Stimulated activated CD4-positive, alpha-beta T cell treated with anti-CD3 and anti-CD28 coated beads, Interleukin-4, amount 100 ng/mL, for 1 hour (primary cell): ENCODE measurements at places on chromosomes 5 and 9.

DNA sequence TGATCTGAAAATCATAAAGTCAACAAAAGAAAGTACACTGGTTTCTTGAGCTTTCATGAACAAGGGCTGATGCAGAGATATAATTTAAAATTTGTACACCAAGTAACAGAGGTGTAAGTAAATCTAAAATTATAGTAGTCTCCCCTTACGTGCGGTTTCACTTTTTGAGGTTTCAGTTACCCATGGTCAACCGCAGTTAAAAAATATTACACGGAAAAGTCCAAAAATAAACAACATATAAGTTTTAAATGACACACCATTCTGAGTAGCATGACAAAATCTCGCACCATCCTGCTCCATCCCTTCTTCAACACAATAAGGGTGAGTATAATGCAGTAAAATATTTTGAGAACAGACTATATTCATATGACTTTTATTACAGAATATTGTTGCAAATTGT lies 54.4 kb downstream of the AUH start:
- DNase-seq = no peak

GRCh38 chr5:72463449-72464052 lies 43.7 kb downstream of the ZNF366 start:
- no peak for DNase-seq

GRCh38 chr5:33684496-33685159 lies 207.2 kb downstream of the ADAMTS12 start:
- no peak for DNase-seq

- DNase-seq = no peak
Measured at GRCh38 chr9:86859056-86859455, 88.2 kb downstream of the GAS1 start.

- no peak for DNase-seq
Measured at GRCh38 chr5:157548513-157549282, 26.9 kb downstream of the ADAM19 start.

- DNase-seq = no peak
Measured at GRCh38 chr9:28031521-28032267, 458.4 kb upstream of the C9orf72 start.

DNA sequence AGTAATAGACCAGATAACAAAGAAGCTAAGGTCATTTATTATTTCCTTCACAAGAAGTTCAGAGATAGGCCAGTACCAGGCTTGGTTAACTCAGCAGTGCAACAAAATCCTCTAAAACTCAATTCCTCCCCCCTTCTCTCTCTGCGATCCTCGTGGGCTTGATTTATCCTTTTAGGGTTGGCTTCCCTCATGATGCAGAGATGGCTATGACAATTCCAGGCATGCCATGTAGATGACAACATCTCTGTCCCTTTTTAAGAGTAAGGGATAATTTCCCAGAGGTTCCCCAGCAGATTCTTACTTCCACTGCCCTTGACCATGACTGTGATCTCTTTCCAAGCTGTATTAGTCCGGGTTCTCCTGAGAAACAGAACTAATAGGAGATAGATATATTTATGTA lies 28.7 kb upstream of the DAP start:
- DNase-seq = no peak

DNA sequence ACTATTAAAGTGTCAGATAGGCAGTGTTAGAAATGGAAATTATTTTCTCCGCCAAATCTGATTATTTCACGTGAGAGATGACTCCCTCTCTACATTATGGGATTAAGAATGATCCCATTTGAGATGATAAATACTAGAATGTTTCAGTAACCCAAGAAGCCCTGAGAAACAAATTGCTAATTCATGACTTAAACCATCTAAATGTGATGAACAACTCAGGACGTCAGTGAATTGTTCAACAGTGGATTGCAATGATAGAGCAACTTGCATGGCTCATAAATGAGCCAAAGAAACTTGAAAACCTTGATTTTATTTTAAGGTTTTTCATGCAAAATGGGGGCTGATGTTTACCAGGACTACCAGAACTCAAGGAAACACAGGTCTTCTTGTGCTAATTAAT lies 350.5 kb upstream of the WWC1 start:
- no peak for DNase-seq

- DNase-seq = no peak
Measured at GRCh38 chr5:159451197-159452052, 121.1 kb upstream of the IL12B start.

DNA sequence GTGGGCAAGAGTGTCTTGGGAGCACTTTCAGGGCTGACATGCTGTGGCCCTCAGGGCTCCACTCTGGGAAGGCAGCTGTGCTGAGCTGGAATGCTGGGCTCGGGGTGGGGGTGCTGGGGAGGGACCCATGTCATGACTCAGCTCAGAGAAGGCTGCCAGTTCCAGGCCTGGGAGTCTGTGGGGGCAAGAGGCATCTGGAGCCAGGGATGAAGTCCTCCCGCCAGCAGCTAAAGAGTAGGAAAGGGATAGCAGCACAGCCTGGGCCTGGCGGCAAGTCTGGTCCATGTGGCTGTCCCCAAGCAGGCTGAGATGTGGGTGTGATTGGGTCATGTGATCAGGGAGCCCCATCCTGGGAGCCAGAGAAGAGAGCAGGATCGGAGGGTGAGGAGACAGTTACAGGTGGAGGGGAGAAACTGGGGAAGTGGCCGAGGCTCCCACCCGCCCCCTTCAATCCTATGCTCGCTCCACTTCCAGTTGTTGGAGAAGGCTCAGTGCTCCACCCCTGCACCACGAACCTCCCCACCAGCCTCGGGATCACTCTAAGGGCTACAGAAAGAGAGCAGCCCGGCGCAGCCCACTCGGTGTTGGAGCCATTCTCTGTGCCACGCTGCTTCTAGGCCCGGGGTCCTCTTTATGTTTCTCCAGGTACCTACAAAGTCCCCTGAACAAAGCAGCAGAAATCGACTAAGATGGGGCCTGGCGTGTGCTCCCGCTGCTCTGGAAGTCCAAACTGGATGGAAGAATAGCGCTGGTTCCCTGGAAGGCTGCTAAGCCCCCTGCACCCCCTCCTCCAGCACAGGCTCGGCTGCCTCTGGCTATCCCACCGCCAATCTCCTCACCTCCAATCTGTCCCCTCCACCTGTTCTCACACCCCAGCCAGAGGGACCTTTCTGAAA lies 12.0 kb downstream of the PDGFRB start:
- DNase-seq = no peak

GRCh38 chr5:97041239-97041638 lies 101.2 kb downstream of the LIX1 start:
- no peak for DNase-seq

DNA sequence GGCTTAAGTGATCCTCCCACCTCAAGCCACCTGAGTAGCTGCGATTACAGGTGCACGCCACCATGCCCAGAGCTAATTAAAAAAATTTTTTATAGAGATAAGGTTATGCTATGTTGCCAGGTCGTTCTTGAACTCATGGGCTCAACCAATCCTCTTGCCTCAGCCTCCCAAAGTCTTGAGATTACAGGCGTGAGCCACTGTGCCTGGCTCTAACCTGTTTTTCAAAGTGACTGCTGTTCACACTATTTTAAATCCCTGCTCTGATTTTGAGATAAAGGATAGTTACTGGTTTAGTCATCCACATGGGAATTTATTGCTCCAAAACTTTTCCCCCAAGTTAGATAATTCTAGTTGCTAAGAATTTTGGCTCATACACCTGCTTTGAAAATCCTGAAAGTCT lies 48.2 kb upstream of the MTMR12 start:
- no peak for DNase-seq

DNA sequence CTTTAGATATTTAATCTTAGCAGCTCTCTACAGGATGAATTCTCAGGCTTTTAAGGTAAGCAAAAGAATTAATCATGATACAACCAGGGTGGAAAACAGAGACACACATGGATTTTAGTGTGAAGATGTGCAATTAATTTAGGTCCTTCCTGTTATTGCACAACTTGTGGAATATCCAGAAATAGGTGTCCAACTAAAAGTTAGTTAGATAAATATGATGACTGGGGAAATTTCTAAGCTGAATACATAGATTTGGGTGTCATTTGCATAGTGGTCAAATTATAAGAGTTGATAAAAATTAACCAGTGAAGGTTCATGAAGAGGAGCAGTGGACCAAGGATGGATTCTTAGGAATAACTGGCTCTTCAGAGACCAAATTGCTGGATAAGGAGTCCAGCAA lies 266.1 kb downstream of the PRR16 start:
- DNase-seq = no peak

GRCh38 chr5:180161420-180162303 lies 47.3 kb downstream of the RASGEF1C start:
- no peak for DNase-seq

DNA sequence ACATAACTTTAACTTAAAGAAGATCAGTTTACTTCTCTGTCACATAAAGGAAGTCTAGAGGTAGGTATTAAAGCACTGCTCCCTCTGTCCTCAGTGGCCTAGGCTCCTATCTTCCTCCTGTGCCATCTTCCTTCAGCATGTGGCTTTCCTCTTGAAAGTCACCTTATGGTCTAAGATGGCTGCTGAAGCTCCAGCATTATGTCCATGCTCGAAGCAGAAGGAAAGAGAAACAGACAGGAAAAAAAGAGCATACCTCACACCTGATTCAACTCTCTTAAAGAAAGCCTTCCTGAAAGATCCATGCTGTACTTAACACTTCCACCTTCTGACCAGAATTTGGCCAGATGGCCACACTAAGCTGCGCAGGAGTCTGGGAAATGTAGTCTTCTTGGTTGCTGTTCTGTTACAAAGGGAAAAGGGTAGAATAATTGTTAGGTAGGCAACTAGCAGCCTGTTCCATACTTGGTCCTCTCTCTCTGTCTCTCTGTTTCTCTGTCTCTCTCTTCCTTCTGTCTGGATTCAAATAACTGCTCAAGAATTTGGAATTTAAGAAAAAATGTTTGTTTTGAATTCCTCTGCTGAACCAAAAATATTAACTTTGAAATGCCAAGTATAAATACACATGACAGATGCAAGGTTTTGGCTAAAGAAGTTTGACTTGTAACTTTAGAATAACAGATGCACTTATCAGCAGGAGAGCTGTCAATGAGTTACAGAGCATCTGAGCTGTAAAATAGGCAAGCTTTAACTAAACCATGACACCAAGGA lies 16.0 kb downstream of the TMEM174 start:
- DNase-seq = no peak

DNA sequence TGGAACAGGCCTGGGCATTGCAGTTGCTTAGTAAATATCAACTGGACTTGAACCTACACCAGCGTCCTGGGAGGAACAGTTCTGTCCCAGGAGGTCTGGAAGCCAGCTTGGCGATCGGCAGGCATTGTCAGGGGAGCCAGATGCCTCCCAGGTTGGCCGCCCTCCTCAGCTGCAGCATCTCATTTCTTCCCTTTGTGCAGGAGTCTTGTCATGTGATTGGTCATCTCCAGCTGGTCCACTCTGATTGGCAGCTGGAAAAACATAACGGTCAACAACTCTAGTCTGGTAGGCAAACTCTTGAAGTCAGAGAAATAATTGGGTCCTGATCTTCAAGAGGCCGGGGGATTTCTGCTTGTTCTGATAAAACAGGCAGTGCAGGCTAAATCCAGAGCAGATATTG lies 29.6 kb upstream of the NCS1 start:
- no peak for DNase-seq

DNA sequence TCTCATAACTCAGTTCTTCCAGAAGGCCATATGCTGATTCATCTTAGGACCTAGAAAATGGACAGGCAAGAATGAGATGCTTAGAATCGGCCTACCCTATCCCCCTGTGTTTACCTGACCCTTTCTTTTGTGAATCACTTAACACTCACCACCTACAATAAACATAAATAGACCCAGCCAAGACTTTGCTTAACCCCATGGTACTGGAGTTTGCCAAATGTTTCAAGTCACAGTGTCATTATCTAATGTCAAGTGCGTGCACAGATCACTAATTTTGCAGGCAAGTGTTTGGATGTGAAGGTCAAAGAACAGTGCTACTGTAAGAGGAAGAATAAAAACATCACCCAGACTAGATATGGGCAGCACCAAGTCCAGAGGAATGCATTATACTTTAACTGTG lies 77.5 kb downstream of the GLIS3 start:
- no peak for DNase-seq
